ENCODE measurements at places on chromosomes 13 and 19.
A peak's percentile ranks its signal among the peaks of the same experiment; 100 is the strongest.

DNA sequence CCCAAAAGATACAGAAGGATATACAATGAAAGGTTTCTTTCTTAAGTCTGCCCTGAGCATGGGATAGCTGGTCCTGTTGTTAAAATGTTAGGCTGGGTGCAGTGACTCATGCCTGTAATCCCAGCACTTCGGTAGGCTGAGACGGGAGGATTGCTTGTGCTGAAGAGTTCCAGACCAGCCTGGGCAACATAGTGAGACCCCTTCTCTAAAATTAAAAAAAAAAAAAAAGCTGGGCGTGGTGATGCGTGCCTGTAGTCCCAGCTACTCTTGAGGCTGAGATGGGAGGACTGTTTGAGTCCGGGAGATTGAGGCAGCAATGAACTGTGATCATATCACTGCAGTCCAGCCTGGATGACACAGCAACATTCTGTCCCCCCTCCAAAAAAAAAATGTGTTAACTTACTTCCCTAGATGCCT is 52.5 kb upstream of the SHKBP1 start:
- DNase-seq = no peak

- peak; percentile 72 for DNase-seq
Observed at GRCh38 chr19:45498411-45499195, at the start of gene PPM1N. TSS of gene PPM1N (plus strand) at chr19:45498443. CDS start at chr19:45498473, 30 bp downstream.

DNA sequence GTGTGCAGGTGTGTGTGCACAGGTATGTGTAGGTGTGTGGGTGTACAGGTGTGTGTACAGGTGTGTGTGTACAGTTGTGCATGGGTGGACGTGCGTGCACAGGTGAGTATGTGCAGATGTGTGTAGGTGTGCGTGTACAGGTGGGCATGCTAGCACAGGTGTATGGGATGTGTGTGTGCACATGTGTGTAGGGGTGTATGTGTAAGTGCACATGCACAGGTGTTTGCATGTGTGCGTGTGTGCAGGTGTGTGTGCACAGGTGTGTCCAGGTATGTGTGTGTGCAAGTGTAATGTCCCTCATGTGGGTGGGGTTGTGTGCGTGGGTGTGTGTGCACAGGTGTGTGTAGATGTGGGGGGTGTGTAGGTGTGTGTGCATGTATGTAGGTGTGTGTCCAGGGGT is 27.5 kb upstream of the TFDP1 start:
- no peak for DNase-seq

- DNase-seq = no peak
Observed at GRCh38 chr19:1354970-1355567, 28.6 kb upstream of the NDUFS7 start.

- DNase-seq = no peak
Observed at GRCh38 chr13:60347174-60347573, 49.8 kb upstream of the TDRD3 start.

DNA sequence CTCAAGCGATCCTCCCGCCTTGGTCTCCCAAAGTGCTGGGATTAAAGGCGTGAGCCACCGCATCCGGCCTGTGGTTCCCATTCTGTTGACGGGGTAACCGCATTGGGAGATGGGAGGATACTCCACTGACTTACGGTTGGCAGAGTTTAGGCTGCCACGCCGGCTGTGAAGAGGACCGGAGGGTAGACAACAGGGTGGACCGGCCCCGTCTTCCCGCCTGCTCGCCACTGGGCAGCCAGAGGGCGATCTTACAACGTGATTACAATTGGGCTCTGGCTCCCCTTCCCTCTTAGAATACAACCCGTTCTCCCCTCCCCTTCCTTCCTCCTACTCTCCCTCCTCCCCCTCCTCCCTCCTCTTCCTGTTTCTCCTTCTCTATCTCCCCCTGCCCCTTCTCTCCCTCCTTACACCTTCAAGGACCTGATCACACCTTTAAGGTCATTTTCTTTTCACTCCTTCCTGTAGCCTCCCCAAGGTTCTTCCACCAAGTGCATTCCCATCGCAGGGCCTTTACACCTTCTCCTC is 957 bp upstream of the CCDC194 start:
- peak; percentile 25 for DNase-seq

DNA sequence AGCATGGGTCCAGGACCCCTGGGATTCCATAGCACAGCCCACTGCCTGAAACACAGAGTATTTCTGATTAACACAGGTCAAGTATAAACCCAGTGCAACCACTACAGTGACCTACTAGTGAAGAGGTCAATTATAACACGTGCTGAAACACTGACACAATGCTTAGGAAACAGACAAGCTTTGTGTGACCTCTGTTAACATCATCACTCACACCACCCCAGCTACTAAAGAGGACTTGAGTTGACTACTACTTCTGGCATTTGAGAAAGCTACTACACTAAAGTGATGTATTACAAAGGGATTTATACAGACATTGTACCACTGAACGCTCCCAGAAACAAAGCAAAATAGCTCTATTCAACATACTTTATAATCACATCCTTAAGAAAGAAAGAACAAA is 1935.9 kb upstream of the PCDH20 start:
- DNase-seq = no peak

DNA sequence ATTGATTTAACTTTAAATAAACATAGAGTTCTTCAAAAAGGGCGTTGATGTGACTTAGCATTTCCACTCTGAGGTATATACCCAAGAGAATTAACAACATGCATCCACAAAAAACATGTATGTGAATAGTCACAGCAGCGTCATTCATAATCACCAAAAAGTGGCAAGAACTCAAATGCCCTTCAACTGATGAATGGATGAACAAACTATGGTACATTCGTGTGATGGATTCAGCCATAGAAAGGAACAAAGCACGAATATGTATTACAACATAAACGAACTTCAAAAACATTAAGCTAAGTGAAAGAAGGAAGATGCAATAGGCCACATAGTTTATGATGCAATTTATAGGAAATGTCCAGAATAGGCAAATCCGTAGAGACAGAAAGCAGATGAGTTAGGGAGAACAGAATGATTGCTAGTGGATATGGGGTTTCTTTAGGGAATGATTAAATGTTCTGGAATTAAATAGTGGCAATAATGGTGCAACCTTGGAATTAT is 72.3 kb upstream of the UQCRFS1 start:
- no peak for DNase-seq

- no peak for DNase-seq
Observed at GRCh38 chr19:17966550-17967256, at the start of gene KCNN1. TSS of gene KCNN1 (plus strand) at chr19:17967107. CDS start at chr19:17973889, 6,782 bp downstream.
